ENCODE measurements at places on chromosomes 11 and 22.
A peak's percentile ranks its signal among the peaks of the same experiment; 100 is the strongest.

DNA sequence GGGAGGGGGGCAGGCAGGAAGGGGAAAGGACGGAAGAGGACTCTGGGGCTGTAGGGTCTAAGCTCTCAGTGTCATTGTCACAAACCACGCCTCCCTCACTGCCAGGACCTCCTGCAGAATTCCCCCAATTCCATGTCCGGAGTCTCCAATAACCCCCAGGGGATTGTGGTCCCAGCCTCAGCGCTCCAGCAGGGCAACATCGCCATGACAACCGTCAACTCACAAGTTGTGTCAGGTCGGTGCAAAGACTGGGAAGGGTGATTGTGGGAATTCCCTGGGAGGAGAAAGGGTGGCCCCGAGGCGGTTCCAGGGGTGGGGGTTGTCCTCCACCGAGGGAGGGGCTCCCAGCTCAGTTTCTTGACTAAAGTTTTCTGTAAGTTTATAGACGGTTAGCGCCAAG lies 86.0 kb downstream of the FEZ1 start:
- no peak for DNase-seq

- DNase-seq, result no peak
Observed at GRCh38 chr22:40516416-40516815, 120.1 kb downstream of the MRTFA start.

DNA sequence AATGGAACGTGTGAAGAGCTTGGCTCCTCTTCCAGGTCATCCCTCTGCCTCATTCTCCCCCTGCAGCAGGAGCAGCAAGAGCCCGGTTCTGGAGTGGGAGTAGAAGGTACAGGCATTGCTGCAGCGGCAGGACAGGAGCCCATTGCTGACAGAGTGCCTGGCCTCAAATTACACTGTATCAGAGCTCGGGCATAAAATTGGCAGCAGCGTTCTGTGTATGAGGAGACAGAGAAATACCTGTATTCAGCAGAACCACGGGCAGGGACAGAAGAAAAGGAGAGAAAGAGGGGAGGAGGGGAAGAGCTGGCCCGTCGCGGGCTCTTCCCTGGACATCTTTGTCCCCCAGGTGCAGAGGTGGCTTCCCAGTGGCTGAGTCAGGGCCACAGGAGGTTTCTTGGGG lies 2.6 kb upstream of the NCF4 start:
- no peak for DNase-seq

GRCh38 chr11:94557421-94557820 lies 9.7 kb upstream of the PIWIL4 start:
- no peak for DNase-seq

DNA sequence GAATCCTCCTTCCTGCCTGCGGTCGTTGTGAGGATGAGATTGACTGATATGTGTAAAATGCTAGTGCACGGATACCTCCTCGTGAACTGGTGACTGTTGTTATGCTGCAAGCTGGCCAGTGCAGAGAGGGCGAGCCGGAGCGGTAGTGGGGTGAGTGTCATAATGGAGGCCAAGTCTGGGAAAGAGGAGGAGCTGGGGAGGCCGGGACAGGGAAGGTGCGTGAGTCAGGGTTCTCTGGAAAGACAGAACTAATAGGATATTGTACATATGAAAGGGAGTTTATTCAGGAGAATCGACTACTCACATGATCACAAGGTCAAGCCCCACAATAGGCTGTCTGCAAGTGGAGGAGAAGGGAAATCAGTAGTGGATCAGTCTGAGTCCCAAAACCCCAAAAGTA lies 56.8 kb upstream of the FADD start:
- no peak for DNase-seq

DNA sequence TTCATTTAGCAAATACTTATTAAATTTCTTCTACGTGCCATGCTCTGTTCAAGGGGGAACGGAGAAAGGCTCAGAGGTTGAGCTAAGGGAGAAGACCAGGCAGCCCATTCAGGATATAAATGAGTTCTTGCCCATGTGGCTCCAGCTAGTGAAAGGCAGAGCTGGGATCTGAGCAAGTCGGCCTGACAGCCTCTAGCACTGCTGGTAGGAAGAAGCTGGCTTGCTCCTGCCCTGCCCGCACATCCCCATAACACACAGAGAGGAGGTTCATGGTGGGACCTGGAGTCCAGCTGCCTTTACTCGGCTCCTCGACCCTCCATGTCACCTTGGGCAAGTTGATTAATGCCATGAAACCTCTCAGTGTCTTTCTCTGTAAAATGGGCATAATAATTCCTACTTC lies 2.0 kb downstream of the SLC15A3 start:
- no peak for DNase-seq

DNA sequence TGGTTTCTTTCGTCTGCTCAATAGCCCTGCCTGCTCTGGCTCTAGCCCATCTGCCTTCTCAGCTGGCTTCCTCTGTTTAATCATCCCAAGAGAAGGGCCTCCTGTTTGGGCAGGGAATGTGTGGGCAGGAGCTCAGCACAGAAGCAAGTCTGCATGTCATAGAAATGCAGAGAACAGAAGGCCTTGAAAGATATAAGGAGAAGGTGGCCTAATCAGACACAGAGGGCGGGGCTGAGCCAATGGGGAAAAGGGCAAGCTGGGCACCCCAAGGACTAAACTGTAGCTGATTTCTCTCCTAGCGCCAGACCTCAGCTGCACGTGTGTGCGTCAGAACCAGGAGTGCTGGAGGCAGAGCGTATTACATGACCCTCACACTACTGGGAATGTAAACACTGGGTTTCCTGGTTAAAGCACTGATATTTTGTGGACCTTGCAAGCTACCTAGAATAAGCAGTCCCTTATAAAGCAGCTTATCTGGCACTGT lies 7.6 kb upstream of the CCKBR start:
- no peak for DNase-seq

DNA sequence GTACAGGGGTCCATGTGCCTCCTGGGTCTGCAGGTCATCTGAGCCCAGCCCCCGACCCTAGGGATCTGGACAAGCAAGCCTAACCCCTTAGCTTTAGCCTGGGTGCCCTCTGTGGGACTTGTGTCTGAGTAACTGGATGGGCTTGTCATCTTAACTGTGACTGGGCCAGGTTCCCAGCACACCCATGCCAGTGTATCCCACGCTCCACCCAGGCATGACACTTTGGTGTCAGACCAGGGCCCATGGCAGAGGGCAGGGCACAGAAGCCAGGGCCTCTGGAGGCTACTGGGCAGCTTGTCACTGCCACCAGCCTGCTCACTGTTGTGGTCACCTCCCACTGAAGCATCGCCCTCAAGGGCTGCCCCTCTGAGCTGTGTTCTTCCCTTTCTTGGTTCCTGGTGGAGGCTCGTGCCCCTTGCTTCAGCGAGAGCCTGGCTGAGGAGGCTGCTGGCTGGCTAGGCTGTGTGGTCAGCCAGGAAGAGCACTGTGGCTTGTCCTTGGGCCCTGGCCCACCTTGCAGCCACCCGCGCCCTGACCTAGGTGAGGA lies 80.8 kb downstream of the ST3GAL4 start:
- DNase-seq, result no peak

DNA sequence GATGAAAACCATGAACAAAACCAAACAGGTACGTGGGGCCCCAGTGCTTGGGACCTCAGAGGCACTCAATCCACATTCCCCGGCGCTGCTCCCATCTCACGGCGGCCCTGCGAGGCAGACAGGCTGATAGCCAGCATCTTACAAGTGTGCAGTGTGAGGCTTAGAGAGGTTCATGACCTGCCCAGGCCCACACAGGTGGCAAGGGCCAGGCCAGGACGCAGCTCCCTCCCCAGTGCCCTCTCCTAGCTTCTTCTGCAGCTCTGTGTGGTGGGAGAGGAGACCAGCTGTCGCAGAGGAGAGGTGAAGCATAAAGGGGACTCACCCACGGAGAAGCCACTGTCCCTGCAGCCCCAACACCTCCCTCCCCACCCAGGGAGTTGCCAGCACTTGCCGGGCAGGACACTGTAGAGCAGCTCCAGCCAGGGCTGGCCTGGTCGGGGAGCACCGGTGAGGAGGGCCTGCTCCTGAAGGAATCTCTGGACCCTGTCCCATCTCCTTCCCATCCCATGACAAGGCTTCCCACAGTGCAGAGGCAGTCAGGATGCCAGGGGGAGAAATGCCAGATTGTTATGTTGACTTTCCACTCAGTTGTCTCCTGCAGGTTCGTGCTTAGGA lies 92.4 kb upstream of the TMEM45B start:
- DNase-seq, result no peak

DNA sequence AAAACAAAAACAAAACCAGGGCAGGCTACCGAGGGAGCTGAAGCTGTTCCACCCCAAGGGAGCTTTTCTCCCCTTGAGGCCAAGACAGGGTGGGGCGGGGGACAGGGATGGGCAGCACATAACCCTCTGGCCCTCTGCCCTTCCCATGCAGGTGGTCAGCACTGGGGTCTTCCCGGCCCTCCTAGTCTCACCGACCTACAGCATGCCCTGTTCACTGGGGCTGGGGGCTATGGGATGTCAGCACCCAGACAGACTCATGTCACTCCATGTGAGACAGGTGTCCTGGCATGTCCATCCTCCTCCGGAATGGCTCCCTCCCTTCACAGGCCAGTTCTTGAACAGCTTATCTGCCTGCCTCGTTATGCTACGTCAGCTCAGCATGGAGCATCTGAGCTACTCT lies 51.7 kb downstream of the DSCAML1 start:
- DNase-seq, result no peak

- no peak for DNase-seq
Observed at GRCh38 chr11:94539420-94539819, 4.3 kb upstream of the FUT4 start.

- peak; percentile 58 for DNase-seq
Observed at GRCh38 chr11:69215784-69216415, 60.2 kb downstream of the SMIM38 start.

- DNase-seq, result no peak
Observed at GRCh38 chr11:13101644-13102512, 92.8 kb downstream of the RASSF10 start.

All from RWPE1 (cell line).